ENCODE measurements at places on chromosomes 6 and 20.

- H3K36me3 ChIP-seq: no peaks in the 10 kb centered on the region
- H3K4me1 ChIP-seq: no peaks in the 10 kb centered on the region
- no peak overlapping the region for H3K27ac ChIP-seq
- no peaks in the 10 kb centered on the region for H3K27me3 ChIP-seq
- no peak overlapping the region for H3K4me3 ChIP-seq
- no peak for DNase-seq
Measured at GRCh38 chr6:11852061-11852651, 73.6 kb upstream of the ADTRP start.

DNA sequence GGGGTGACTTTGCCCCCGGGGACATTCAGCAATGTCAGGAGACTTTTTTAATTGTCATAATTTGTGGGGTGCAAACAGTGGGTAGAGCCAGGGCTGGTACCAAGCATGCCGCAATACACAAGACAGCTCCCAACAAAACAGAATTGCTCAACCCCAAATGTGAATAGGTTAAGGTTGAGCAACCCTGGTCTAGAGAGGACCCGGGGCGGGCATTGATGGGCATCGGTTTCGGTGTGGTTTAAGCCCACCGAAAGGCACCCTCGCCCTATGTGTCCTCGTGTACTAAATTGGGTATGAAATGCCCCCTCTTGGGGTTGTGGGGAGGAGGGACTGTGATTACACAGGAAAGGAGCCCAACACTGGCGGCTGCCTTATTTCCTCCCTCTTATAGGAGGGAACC is 36.0 kb downstream of the KIAA1755 start:
- no peaks in the 10 kb centered on the region for H3K4me1 ChIP-seq
- no peak overlapping the region for H3K27ac ChIP-seq
- no peaks in the 10 kb centered on the region for H3K27me3 ChIP-seq
- H3K4me3 ChIP-seq: no peak overlapping the region
- no peak for DNase-seq

DNA sequence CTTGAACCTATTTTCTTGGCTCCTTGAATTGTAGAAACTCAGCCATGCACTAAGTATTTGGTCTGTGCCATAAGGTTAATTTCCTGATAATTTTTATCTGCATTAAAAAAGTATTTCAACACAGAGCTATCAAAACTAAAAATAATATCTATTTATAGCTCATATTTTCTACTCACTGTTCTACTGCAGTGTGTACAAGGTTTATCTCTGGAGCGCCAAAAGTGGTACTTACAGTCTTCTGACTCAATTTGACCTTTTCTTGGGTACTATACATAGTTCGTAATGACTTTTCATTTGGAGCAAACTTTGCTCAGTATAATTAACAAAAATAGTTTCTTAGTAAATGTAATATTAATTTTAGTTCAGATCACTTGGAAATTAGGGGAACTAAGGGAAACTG is 69.2 kb downstream of the IRAK1BP1 start:
- H3K4me1 ChIP-seq: no peaks in the 10 kb centered on the region
- no peak for DNase-seq
- no peaks in the 10 kb centered on the region for H3K27me3 ChIP-seq
- H3K4me3 ChIP-seq: no peak overlapping the region
- no peak overlapping the region for H3K27ac ChIP-seq

DNA sequence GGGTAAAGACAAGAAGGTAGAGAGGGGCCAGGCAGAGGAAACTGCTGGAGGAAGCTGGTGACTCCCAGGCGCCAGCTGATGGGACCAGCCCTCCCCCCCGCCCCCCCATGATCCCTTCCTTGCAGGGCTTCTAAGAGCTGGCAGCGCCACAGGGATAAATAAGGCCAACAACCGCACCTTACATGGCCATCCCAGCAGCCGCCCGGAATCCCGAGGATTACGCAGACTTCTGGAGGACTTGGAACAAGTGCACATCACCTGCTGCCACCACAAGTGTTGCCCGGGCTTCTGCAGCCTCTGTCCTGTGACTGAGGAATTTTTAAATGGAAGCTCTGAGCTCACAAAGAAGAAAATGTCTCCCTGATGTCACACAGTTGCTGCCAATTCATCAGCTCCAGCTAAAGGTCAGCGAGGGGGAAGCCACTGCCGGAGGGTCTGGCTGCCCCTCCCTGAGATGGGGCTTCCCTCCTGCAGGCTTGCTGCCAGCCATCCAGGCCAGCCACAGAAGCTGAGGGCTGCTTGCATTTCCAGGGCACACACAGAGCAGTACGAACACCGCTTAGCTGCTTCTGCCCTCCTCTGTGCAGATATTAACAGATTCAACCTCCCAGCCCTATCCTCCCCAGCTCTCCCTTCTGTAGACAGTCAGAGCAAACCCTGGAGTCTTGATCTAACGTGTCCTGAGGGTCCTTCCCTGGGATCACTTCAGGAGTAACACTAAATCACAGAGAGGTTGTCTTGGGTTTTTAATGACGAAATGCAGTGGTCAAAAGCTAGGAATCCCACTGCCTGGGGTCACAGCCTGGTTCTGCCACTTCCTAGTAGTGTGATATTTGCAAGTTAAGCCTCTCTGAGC is 38.6 kb upstream of the PIM1 start:
- H3K36me3 ChIP-seq: no peaks in the 10 kb centered on the region
- H3K27me3 ChIP-seq: no peaks in the 10 kb centered on the region
- H3K4me3 ChIP-seq: no peak overlapping the region

- peaks cover 1% of the 10 kb centered on the region for H3K27me3 ChIP-seq
- no peak overlapping the region for H3K27ac ChIP-seq
- no peak overlapping the region for H3K4me3 ChIP-seq
- no peaks in the 10 kb centered on the region for H3K36me3 ChIP-seq
- H3K4me1 ChIP-seq: no peaks in the 10 kb centered on the region
Measured at GRCh38 chr20:19370076-19371075, 157.9 kb downstream of the SLC24A3 start.

GRCh38 chr6:138229663-138230179 is 11.4 kb upstream of the PBOV1 start:
- H3K36me3 ChIP-seq: no peaks in the 10 kb centered on the region
- no peak for DNase-seq
- H3K4me3 ChIP-seq: no peak overlapping the region
- H3K27ac ChIP-seq: no peak overlapping the region
- no peaks in the 10 kb centered on the region for H3K4me1 ChIP-seq
- peaks cover 11% of the 10 kb centered on the region for H3K27me3 ChIP-seq

DNA sequence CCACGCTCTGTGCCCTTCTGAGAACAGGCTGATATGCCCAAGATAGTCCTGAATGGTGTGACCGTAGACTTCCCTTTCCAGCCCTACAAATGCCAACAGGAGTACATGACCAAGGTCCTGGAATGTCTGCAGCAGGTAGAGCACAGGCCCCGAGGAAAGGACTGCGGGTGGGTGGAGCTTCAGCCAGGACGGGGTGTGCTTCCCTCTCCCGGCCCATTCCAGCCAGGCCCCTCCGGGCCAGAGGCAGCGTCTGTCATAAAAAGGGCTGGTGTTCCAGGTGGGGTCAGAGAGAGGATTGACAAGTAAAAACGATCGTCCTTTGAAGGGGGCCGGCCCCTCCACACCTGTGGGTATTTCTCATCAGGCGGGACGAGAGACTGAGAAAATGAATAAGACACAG is 1.3 kb downstream of the RTEL1 start:
- H3K36me3 ChIP-seq: peaks cover 18% of the 10 kb centered on the region
- H3K4me1 ChIP-seq: peaks cover 17% of the 10 kb centered on the region
- H3K27ac ChIP-seq: peak overlapping the region; percentile 93
- no peaks in the 10 kb centered on the region for H3K27me3 ChIP-seq
- H3K4me3 ChIP-seq: peak overlapping the region; percentile 96

- no peak overlapping the region for H3K4me3 ChIP-seq
- peaks cover 46% of the 10 kb centered on the region for H3K4me1 ChIP-seq
- H3K27me3 ChIP-seq: no peaks in the 10 kb centered on the region
- H3K36me3 ChIP-seq: peaks cover 3% of the 10 kb centered on the region
Measured at GRCh38 chr6:157104803-157105202, 218.5 kb downstream of the TMEM242 start.

- no peak for DNase-seq
- no peaks in the 10 kb centered on the region for H3K4me1 ChIP-seq
- H3K27ac ChIP-seq: no peak overlapping the region
- no peaks in the 10 kb centered on the region for H3K27me3 ChIP-seq
Measured at GRCh38 chr6:21377356-21377755, 216.2 kb upstream of the SOX4 start.

All from activated CD8-positive, alpha-beta T cell treated with anti-CD3 and anti-CD28 coated beads for 36 hours (primary cell).